Foreskin keratinocyte (primary cell): ENCODE measurements at places on chromosomes 4 and X. TPM values are rescaled to one million over a fixed set of nuclear protein-coding genes. Genes with fewer than 3 reads are reported as not detected.

Gene PHEX
- 0.41 and 0.60 TPM in 2 replicates for total RNA-seq

Gene ZNF674
- 3.1 and 3.4 TPM in 2 replicates for total RNA-seq

Gene SERPINA7
- total RNA-seq: not detected in 2 replicates

Gene KIT
- total RNA-seq: not detected in 2 replicates
